ENCODE measurements at places on chromosomes 2 and 18. TPM values are rescaled to one million over a fixed set of nuclear protein-coding genes. Genes with fewer than 3 reads are reported as not detected.
A peak's percentile ranks its signal among the peaks of the same experiment; 100 is the strongest.

DNA sequence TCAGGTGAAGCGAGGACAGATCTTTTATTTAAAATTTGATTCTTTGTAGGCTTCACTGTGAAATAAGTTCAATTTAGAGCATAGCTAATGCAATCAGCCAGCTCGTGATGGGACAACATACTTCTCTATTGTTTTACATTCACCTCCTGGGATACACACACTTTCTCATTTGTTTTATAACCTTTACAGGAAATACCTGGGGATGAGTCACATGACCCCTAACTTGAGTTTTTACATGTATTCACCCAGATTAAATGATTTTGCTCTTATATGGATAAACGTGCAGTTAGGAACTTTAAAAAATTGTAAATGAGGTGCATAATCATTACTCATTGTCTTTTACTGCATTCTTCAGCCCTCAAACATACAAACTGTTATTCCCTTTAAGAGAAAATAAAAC lies 152.1 kb downstream of the NEDD4L start:
- peak; percentile 88 for DNase-seq

GRCh38 chr18:12571630-12572029 lies 86.3 kb downstream of the SPIRE1 start:
- DNase-seq, result no peak

The FHOD3 gene
- 13.1 TPM for total RNA-seq

The MATN3 gene
- 0.81 TPM for total RNA-seq

DNA sequence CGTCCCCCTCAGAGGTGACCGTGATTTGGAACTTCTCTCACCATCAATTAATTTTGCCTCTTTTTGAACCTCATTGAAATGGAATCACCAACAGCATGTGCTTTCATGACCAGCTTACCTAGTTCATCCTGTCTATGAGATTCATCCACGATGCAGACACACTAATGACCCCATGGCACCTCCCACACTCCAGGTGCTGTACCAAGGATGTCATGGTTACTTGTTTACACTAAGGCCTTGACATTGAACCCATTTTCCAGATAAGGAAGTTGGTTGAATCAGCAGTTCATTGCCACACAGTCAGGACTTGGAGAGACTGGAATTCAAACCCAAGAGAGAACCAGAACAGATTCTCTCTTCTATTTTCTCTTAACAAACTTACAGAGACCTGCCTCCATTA lies 139.0 kb downstream of the ZFP36L2 start:
- DNase-seq, result no peak

Measured in M059J (cell line).